T47D (cell line): ENCODE measurements at places on chromosomes 1 and 21.

DNA sequence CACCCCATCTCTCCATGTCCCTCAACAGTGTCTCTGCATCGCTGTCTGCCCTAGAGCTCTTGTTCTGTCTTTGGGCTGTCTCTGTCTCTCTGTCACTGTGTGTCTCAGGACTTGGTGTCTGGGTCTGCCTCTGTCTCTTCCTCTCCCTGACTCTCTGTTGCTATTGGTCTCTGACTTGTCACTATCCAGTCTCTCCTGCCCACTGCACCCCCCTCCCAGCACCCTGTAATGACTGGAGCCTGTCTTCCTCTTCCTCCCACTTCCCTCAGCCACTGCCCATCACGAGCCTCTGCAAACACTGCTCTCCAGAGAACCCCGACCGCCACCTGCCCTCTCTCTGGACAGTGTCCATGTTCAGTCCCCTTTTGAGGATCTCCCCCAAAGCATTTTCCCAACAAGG is 12.1 kb downstream of the PEAR1 start:
- DNase-seq: no peak

GRCh38 chr1:161907265-161907664 is 116.4 kb downstream of the OLFML2B start:
- no peak for DNase-seq

DNA sequence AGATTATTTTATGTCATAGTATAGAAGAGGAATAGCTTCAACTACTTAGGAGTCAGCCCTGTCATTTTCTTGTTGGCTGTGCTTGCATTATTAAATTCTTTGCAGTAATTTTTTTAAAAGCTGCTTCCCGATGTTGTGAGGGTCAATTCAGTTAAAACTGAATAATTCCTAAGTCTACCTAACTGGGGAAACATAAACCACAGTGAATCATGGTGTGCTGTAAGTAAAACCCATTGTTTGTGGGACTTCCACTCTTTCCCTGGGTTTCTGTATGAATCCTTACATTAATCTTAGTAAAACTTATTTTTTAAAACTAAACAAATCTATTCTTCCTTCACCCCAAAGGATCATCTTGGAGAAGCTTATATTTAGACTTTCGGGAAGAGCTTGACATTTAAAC is 4.4 kb downstream of the SUCO start:
- no peak for DNase-seq

DNA sequence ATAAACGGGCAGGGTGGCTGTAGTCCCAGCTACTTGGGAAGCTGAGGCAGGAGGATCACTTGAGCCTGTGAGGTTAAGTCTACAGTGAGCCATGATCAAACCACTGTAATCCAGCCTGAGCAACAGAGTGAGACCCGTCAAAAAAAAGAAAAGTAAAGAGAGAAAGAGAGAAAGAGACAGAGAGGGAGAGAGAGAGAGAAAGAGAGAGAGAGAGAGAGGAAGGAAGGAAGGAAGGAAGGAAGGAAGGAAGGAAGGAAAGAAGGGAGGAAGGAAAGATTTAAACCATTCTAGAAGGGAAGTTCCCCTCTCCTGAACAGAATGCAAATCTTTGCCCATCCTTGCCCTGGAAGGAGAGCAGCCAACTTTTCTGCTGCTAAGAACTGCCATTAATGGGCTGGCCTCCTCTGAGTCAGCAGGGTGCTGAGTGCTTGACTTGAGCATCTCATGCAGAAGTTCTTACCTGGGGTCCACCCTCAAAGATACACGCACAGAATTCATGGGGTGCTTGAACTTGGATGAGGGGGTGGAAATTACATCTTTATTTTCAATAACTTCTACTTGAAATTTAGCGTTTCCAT is 24.5 kb upstream of the TARDBP start:
- no peak for DNase-seq
